Stimulated activated CD4-positive, alpha-beta T cell treated with anti-CD3 and anti-CD28 coated beads, Interleukin-4, amount 100 ng/mL, for 1 hour (primary cell): ENCODE measurements at places on chromosomes 2 and 18.

DNA sequence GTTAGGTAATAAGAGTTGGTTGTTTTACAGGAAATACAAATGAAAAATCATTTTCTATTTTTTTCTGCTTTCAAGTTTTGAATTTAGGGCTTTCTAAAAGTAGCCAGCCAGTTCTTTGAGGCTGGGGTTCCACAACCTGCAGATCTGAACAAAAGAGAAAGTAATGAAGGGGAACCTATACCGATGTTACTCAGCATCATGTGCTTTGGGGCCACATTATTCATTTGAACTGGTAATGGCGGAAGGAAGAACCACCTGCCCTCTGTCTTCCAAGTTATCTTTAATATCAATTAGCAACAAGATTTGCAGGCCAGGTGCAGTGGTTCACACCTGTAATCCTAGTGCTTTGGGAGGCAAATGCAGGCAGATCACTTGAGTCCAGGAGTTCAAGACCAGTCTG lies 12.9 kb upstream of the MRO start:
- no peak for DNase-seq

GRCh38 chr2:143907801-143908200 lies 612.1 kb downstream of the ZEB2 start:
- no peak for DNase-seq

DNA sequence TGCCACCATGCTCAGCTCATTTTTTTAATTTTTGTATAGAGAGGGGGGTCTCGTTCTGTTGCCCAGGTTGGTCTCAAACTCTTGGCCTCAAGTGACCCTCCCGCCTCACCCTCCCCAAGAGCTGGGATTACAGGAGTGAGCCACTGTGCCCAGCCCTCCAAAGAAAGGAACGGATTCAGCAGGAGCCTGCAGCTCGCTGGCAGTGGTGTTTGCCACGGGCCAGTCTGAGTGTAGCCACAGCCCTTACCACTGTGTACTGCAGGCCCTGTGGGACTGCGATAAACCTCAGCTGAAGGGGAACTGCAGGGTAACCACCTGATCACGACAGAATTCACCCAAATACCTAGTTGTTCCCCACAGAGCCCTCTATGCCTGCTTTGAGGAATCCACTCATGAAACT lies 6.8 kb downstream of the COPS9 start:
- DNase-seq = no peak

- DNase-seq = peak; percentile 70
These were observed 635 bp upstream of the ADRA2B start for GRCh38 chr2:96116879-96117533.

DNA sequence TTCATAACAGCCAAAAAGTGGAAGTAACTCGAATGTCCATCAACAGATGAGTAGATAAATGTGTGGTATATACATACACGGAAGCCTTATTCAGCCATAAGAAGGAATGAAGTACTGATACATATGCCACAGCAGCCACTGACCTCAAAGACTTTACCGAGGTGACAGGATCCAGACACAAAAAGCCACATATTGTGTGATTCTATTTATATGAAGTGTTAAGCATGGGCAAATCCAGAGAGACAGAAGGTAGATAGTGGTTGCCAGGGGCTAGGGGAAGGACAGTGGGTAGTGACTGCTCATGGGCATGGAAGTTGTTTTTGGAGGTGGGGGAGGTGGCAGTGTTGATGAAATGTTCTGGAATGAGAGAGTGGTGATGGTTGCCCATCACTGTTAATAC lies 33.9 kb downstream of the ZAP70 start:
- no peak for DNase-seq

- DNase-seq = no peak
These were observed 568.5 kb downstream of the ARHGAP15 start for GRCh38 chr2:143697744-143698143.

DNA sequence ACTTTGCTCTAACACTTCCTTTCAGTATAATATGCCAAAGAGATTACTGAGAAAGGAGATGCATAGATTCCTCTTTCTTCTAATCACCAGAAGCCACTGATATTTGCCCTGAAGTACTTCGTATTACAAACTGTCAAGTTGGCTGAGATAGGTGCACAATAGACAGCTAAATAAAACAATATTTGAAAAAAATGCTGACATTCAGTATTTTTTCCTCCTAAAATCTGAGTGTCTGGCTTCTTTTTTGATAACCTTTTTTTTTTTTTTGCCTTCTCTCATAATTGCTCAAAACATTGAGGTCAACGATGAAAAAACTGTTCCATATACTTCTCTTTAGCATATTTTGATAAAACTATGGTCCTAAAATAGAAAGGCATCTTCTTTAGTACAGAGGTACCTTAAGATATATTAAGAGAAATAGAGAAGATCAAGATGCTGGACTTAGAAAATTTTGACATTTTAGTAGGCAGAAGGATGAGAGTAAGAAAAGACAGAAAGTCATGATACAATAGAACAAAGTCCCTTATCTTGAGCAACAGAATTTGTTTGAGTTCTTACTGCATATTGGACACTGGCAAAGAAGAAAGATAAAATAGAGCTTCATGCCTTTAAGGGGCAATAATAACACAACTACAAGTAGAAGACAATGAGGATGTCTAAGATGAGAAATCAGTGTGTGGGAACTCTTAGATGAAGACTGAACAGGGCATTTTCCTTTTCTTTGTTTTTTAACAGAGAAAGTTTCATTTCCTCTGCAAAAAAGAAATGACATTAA lies 220.7 kb downstream of the PTH2R start:
- DNase-seq = no peak

- DNase-seq = peak; percentile 20
These were observed at the start of gene UNC80 for GRCh38 chr2:209771474-209772289. Gene UNC80, plus strand, starts transcription at chr2:209771832. Its CDS starts 241 bp downstream, at chr2:209772073.

DNA sequence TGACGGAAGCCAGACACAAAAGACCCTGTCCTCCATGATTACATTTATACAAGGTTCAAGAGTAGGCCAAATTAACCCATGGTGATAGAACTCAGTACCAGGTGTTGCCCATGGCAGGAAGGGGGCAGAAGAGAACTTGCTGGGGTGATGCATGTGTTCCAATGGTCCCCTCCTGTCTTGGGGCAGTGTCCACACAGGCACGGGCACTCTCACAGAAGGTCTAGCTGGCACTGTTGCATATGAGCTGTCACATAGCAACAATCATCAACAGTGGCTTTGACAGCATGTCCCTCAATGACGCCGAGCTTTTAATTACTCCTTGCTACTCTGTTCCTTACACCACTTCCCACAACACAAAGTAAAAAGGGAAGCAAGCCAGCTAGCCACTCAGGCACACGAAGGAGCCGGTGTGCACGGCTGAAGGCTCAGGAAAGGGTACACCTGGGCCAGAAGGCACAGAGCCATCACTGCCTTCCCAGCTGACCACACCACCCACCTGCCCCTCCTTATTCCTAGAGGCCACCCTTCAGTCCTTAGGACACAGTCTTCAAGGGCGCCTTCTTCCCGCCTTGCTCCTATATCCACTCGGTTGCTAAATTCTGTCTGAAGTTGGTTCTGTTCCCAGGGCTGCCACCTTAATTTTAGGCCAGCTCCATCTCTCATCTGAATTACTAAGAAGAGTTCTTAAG lies 28.9 kb downstream of the RPL31 start:
- no peak for DNase-seq

DNA sequence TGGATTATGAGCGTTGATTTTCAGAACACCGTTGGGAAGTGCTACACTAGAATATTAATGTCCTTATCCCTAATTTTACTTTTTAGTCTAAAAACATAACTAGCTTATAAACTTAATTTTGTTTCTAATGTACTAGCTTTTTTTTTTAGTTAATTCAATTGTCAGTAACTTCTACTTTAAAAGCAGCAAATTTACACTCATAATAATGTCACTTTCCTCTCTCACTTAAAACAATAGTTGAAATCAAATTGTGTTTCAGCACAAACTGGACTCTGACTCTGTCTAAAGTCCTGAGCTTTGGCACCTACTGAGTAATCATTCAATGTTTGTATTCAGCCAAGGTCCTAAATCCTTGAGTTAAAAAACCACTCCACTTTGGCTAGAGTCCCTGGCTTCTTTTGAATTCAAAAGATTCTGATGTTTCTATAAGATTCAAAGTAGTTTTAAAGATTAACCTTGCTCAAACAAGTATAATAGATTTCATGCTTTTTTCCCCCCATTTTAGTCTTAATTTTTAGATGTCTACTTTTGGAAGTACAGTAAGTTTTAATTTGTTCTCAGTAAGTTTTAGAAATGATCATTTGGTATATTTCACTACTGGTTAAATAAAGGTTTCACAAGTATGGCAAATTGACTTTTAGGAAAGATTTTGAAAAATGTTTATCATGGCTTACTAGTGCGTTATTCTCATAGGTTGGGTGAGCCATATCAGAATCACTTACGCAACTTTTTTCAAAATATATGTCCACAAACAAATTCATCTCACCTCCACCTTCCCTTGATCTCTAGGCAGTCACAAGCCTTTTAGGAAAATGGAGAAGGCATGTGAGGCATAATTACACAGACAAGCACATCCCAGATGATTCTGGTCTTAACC lies 23.4 kb downstream of the CCNYL1 start:
- DNase-seq = no peak

DNA sequence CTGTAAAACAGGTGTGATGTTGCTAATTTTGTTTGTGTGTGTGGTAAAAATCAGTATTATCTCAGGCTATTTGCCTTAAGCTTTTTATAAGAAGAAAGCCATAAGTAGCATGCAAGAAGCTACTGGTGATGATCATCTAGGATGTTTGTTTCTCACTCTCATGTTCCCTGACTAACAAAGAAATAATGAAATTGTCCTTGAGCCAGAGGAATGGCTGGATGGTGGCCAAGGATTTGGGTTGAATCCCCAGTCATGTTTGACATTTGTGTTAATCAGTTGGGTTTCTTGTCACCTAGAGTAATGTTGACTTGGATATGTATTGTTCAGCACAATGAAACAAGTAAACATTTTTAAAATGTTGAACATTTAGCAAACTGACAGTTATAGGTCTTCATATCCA lies 496.8 kb upstream of the ZEB2 start:
- DNase-seq = no peak

DNA sequence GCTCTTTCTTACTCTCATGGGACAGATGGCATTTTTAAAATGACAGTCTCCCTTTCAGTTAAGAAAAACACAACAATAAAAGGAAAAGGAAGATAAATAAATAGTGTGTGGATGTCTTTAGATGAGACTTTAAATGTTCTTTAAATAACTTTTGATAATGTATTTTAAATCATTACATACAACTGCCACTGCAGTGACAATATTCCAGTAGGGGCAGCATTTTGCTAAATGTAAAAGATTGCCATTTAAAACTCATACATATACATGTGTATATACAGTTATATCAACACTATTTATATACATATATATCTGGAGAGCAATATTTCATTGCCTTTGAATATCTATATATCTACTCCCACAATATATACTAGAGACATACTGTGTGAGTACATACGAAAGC lies 90.7 kb downstream of the INO80D start:
- no peak for DNase-seq

DNA sequence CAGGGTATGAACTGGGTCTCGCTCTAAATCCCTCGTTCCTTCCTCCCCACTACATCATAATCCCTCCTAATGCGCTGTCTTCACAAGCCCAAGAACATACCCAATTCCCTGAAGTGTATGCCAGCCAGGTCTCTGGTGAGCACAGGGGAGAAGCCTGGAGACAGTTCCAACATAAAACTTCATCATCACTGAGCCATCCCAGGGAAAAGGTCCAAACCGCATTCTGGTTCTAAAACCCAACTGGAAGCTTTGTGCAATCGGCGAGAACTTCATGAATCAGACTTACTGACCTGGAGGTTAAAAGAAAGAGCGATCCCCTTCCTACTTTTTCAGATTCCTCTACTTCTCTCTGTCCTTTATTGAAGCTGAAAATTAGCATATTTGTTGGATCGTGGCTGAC lies 132.7 kb downstream of the ALPK2 start:
- no peak for DNase-seq

DNA sequence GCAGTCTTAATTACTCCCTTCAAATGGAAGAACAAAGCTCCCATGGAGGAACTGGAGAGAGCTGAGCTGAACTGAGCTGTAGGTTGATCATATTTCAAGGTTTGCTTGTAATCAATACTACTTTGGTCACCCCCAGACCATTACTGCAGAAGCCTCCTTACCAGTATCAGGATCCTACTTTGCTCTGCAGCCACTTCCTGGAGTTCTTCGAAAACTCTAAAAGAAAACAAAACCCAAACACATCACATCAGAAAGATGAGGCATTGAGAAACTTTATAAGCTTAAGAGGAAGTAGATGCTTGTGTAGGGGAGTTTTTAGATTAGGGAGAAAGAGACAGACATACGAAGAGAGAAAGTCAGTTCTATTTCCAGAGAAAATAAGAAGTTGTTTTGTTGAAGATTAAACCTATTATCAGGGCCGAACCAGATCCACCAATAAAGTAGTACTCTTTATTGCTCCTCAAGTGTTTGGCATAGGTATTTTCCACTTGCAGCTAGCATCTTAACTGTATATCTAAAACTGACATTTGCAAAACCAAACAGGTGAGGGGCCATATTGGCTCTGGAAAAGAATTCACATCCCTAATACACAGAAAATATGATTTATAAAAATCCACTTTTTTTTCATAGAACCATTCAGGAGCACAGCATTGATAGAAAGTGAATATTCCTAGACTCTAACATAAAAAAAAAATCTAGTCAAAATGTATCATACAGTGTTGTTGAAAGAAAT lies 166.9 kb upstream of the KLF7 start:
- DNase-seq = no peak

DNA sequence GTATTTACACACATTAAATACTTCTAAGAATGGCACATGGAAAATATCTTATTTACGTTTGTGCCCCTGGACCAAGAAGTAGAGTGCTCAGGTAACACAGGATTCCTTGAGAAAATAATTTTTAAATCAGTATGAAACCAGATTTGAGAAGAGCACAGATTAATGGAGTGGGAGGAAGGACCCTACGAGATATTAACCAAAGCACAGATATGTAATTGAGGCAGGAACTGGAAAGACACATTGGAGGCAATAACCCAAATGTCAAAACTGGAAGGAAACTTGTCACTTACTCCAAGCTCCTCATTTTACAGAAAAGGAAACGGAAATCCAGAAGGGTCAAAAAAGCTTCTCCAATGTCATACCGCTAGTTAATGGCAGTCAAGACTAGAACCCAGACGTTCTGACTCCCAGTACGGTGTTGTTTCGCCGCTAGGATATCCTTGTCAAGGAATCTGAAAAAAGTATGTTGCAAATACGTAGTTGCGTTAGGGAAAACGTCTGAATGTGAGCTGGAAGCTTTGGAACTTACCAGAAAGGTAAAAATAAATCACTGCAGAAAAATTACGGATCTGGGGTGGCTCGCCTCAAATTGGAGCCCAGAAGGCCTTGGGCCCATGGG lies 634 bp downstream of the MTIF2 start:
- no peak for DNase-seq

DNA sequence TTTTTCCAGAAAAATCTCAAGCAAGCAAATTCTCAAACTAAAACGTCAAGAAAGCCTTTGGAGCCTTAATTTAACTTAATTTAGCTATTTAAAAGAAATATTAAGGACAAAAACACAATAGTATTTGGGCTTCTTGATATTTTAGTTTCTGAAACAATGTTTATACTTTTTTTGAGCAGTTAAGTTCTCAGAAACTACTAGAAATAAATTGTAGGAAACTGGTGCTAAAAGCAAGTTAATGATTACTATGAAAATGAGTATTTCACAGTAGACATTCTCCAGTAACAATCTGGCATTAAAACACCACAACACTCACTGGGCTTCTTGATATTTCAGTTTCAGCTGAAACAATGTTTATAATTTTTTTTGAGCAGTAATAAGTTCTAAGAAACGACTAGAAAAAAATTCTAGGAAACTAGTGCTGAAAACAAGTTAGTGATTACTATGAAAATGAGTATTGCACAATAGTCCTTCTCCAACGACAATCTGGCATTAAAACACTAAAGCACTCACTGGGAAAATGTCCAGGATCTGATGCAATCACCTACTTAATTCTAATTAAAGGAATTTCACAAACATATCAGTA lies 45.1 kb downstream of the TRAK2 start:
- DNase-seq = no peak
